ENCODE measurements at places on chromosomes 12 and 14.

DNA sequence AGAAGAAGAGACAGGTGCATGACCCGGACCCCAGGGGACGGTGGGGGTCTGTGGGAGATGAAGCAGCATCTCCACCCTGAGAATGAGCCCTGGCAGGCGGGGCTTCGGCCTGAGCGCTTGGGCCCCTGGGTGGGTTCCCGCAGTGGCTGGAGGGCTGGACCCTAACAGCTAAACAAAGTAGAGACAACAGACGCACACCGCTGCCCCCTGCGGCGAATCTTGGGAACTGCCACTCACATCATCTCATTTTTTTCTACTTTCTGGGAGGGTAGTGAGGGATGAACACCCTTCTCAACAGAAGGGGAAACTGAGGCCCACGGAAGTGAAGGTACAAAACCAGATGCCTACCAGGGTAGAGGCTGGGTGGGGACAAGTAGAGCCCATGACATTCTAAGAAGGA is 104.7 kb downstream of the RFLNA start:
- no peak for DNase-seq

GRCh38 chr14:102227184-102227964 is 77.6 kb downstream of the MOK start:
- DNase-seq = no peak

GRCh38 chr12:90020014-90020413 is 311.4 kb upstream of the ATP2B1 start:
- DNase-seq = no peak

DNA sequence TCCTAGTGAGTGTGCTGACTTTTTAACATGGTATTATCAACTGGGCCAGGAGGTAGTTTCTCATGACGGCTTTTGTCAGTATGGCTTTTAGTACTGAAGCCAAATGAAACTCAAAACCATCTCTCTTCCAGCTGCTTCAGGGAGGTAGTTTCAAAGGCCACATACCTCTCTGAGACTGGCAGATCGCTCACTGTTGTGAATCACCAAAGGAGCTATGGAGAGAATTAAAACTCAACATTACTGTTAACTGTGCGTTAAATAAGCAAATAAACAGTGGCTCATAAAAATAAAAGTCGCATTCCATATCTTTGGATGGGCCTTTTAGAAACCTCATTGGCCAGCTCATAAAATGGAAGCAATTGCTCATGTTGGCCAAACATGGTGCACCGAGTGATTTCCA is 141.1 kb downstream of the HMGA2 start:
- DNase-seq = no peak

DNA sequence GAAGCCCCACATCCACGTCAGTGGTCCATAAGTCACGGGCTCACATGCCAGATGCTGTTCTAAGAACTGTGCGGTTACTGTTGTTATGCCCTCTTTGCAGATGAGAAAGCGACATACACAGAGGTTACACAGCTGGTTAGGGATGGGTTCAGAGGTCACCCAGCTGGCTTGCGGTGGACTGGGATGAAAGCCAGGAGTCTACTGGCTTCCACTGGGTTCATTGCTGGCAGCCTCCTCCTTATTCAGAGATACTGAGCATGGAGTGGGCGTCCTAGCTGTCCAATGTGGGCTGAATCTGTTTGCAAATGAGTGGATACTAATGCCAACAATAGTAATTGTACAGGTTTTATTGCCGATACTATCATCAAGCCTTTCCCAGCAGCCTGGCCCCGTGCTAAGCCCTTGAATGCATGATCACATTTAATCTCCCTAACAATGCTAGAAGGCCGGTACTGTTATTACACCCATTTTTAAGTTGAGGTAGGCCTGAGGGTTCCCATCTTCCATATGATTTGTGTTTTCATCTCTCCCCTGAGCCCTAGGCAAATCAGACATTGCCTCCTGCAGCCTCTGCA is 129.1 kb downstream of the PLXNC1 start:
- DNase-seq = no peak

DNA sequence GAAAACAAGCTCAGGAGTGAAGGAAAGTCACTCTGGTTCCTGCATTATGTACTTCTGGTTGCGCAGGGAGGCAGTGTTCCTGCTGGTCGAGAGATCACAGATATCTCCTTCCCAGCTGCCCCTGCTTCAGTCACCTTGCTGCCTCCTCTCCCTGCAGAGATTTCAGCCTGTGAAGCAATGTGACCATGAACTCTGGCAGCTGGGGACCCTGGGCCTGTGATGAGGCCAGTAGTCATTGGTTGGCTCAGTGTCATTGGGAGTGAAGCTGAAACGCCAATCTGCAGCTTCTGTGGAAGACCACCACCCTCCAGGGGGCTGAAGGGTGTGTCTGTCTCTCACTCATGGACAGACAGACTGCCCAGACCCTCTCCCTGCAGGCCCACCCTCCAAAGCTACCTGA is 45.0 kb downstream of the PLEKHD1 start:
- DNase-seq = no peak

DNA sequence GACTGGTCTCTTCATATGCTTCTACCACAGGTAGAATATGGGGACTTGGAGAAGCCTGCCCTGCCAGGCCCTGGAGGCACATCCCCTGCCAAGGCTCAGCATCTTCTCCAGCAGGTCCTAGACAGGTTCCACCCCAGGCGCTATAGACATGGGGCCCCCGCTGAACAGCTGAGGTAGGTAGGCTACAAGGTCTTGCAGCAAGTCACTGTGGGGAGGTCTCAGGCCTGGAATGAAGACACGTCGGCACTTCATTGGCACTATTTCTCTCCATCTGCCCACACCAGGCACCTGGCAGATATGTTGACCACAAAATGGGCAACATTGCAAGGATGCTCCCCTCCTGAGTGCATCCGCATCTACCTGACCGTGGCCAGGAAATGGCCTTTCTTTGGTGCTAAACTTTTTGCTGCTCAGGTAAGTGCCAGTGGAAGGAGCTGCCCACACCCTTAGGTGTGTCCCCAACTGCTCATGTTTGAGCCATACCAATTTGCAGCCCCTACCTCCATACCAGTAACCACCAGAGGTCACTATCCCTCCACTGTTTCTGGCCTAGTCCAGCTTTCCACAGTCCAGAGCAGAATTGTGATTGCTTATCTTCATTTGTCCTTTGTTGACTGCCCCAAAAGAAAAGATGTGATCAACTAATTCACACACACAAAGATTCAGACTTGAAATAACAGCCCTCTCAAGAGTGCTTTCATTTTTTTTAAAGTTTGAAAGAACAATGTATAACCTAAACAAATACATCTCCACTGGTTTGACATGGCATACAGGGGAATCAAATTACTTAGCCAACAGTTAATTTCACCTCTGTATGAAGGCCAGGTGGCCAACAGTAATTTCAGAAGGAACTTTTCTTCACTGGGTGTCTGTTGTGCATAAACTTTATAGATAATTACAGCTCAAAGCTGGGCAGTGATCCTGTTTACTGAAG is 16.1 kb downstream of the PIGH start:
- DNase-seq = no peak

GRCh38 chr14:51834240-51834639 is 26.2 kb upstream of the GNG2 start:
- no peak for DNase-seq

DNA sequence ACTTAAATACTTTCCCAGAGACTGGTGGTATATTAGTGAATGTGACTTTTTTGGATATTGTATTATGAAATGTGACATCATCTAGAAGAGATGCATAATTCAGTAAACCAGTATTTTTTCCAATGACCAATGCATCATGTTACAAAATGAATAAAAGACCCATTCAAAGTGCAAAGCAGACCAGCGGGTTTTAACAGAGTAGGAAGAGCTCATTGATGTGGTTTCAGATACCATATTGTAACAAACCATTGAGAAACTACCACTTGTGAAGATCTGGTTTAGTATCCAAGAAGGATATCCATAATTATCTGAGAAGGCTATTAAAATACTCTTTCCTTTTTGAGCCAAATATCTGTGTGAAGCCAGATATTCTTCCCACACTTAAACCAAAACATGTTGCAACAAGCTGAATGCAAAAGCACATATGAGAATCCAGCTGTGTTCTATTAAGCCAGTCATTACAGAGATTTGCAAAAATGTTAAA is 47.7 kb downstream of the MVK start:
- DNase-seq = no peak

- DNase-seq = no peak
Observed at GRCh38 chr14:104794993-104795780, at the start of gene AKT1. Gene AKT1, minus strand, starts transcription at chr14:104795748. Its CDS starts 3,105 bp downstream, at chr14:104792643.

GRCh38 chr14:92579244-92579936 is 65.8 kb downstream of the RIN3 start:
- no peak for DNase-seq

GRCh38 chr12:92294676-92295440 is 149.2 kb upstream of the BTG1 start:
- no peak for DNase-seq

DNA sequence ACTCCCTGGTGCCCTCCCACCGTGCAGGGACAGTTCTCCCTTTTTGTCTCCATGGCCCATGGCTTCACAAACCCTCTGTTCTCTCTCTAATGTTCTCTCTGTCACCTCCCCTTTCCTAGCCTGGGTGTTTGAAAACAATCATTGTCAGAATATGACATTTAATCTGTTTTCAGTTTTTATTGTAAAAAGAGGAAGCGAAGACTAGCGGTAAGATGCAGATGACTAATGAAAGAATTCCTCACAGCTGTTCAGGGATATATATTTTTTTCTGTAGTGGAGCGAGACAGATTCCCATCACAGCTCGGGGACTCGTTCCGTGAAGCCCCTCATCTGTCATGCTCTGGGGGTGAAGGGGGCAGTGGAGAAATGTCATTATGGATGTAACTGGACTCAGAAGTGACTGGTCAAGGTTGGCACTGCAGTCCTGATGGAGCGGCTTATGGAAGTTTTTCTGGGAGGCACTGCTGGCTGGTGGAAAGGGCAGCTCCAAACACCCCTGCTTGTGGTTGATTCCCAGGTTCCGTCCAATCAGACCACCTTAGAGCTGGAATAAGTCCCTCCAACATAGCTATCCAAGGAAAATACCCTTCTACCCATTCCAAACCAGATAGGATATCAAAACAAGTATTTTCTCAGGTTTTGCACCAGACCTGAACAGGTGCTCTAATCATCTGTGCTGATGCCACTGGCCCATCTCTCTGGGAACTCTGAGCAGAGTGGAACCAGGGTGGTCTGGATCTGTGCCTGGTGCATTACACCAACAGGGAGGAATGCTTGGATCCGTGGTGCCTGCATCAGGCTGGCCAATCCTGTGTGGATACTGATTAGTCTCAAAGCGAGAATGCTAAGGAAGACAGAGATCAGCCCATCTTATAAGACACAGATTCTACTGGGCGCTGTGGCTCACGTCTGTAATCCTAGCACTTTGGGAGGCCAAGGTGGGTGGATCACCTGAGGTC is 84.7 kb downstream of the GPATCH2L start:
- no peak for DNase-seq

GRCh38 chr14:55180434-55180833 is 11.0 kb downstream of the DLGAP5 start:
- no peak for DNase-seq

GRCh38 chr14:74350928-74351323 is 2.7 kb downstream of the VRTN start:
- no peak for DNase-seq

DNA sequence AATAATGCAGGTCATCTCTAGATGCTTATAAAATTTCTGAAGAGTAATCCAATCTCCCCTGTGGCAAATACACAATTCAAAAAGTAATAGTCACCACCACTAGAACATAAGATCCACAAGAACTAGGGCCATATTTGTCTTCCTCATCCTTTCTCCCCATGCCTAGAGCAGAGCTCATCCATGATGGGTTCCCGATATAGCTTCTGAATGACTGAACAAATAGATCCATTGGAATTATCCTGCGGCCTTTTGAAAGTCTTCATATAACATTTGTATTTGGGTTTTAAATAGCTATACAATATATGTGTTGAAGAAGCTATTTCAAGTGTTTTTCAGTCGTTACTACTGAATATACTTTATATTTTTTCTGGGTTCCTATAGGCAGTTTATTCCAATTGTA is 5.7 kb downstream of the DCN start:
- DNase-seq = no peak

GRCh38 chr14:64233531-64234190 is 60.5 kb downstream of the ESR2 start:
- DNase-seq = no peak

DNA sequence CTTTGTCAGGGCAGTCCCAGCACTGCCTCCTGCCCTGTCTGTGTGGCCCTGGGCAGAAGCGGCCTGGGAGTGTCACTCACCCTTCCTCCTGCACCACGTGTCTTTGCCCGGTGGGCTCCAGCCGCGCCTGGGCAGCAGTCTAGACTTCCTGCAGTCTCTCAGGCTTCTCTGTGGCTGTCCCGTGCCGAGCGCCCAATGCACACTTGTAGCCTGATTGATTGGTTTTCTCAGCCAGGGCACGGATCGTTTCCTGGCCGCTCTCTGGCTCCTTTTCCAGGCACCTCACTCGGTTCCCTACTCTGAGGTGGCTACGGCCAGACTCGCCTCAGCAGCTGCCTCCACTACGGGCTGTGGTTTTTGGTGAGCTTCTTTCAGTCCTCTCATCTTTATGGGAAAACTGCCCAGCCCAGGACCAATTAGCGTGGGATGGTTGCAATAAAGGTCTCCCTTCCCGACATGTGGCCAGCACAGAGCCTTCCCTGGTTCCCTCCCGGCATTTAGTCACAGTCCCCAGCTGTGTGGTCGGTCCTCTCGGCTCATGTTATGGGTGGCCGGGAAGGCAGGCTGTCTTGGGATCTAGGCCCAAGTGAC is 133.1 kb downstream of the CACNA1C start:
- DNase-seq = no peak

GRCh38 chr12:8156845-8157244 is at the start of gene ZNF705A:
Gene ZNF705A, plus strand, starts transcription at chr12:8157015. Its CDS starts 15,611 bp downstream, at chr12:8172626.
- DNase-seq = no peak

- no peak for DNase-seq
Observed at GRCh38 chr14:38405851-38406635, 150.2 kb upstream of the CLEC14A start.

DNA sequence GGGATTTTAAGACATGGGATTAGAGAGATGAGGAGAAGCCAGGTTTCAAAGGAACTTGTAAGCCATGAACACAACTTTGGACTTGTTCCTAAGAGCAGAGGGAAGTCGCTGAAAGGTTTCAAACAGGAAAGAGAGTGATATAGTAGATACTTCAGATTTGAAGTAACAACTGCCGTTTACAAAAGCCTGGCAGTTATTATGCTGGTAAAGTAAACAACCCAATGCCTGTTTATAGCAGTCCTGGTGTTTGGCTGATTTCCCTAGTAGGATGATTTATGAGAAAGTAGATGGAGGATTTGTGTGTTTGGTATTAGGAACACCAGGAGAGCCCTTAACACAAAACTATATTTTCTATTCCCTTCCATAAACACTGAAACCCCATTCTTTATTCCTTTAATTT is 285.7 kb downstream of the RMST start:
- DNase-seq = no peak

DNA sequence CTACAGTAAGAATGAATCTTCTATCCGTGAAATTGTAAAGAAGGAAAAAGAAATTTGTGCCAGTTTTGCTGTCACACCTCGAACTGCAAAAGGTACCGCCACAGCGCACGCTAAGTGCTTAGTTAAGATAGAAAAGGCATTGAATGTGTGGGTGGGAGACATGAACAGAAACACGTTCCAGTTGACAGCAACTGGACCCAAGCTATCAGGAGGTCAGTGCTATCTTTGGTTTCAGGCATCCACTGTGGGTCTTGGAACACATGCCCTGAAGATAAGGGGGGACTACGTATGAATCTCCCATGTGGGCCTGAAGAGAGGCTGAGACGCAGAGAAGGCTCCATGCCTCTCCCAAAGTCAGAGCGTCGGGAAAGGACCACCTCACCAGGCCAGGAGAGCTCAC is 9.8 kb downstream of the IFFO1 start:
- no peak for DNase-seq

GRCh38 chr12:124694846-124695497 is 127.6 kb upstream of the NCOR2 start:
- no peak for DNase-seq

Data from stimulated activated CD8-positive, alpha-beta memory T cell treated with anti-CD3 and anti-CD28 coated beads, Interleukin-4, amount 100 ng/mL, for 4 hours (primary cell).